ENCODE measurements at places on chromosomes 6 and 20.

GRCh38 chr6:54085047-54085446, 26.2 kb upstream of the MLIP start:
- no peak for DNase-seq

GRCh38 chr20:4635781-4636180, 85.9 kb upstream of the PRND start:
- no peak for DNase-seq

- DNase-seq, result no peak
Measured at GRCh38 chr6:37648465-37649330, 49.0 kb downstream of the MDGA1 start.

DNA sequence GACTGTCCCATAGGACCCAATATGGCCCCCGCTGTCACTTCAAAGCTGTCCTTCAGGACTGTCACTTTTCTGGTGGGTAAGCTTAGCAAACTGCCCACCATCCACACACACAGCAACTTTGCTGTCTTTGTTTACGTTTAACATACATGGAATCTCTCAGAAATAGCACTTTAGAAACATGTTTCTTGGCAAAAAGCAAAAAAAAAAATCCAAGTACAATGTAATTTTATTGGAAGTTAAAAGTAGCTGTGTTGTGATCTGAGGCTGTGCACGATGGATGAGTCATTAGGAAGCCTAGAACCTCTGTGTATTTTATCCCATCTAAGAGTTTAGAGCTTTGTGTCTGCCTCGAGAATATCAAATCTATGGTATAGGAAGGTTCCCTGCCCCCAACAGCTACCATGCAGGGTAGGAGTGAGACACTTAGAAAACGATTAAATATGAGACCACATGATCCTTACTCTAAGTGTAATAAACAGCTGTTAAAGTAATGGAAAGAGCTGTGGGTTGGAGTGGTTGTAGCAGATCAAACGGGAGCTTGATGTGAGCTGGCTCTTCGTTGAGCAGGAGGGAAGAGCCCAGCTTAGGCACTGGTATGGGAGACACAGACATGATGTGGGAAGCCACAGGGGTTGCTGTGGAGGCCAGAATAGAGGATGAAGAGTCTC, 119.5 kb downstream of the PLEKHG1 start:
- no peak for DNase-seq

DNA sequence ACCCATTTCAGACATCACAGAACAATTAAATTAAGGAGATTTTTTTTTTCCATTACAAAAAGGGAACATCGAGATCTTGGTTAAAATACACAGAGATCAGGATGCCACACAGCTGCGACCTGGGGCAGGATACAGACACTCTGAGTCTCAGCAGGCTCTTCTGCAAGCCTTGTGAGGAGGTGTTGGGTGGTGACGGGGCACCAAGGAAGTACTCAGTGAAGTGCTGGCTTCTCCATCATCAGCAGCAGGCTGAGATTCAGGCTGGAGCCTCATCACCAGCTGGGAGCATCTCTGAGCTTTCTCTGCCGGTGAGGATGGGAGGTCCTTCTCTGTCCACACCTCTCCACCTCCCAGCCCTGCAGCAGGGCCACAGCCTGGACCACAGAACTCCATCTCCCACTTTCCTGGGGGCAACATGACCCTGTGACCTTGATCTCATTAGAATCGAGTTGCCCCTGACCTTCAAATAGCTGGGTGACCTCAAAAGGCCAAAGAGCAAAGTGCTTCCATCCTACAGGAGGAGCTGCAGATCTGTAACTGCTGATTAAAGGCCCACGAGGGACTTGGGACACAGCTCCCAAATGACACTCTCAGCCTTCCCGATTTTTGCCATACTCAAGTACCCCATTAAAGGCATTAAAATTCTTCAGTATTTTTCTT, 16.0 kb downstream of the PMEPA1 start:
- no peak for DNase-seq
